Transverse colon (tissue), 4 donors: ENCODE measurements at places on chromosomes 5 and 9. TPM values are rescaled to one million over a fixed set of nuclear protein-coding genes. Genes with fewer than 3 reads are reported as not detected.
A peak's percentile ranks its signal among the peaks of the same experiment; 100 is the strongest.

DNA sequence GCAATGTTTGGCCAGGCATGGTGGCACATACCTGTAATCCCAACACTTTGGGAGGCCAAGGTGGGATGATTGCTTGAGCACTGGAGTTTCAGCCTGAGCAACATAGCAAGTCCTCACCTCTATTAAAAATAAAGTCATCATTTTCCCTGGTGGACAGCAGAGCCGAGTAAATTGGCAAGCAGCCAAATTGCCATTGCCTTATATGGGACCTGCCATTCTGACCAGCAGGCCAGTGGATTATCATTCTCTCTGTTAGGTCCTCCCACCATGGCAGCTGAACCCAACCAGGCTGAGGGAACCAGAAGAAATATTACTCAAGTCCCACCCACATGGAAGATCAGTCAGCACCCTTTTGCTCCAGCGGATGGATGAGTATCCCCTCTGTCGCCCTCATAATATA, 1829.9 kb downstream of the EFNA5 start:
- no peak overlapping the region for H3K4me3 ChIP-seq
- H3K4me1 ChIP-seq = no peaks in the 10 kb centered on the region
- H3K27me3 ChIP-seq = no peaks in the 10 kb centered on the region
- no peaks in the 10 kb centered on the region for H3K36me3 ChIP-seq
- no peak overlapping the region for H3K27ac ChIP-seq
- no peak for DNase-seq

DNA sequence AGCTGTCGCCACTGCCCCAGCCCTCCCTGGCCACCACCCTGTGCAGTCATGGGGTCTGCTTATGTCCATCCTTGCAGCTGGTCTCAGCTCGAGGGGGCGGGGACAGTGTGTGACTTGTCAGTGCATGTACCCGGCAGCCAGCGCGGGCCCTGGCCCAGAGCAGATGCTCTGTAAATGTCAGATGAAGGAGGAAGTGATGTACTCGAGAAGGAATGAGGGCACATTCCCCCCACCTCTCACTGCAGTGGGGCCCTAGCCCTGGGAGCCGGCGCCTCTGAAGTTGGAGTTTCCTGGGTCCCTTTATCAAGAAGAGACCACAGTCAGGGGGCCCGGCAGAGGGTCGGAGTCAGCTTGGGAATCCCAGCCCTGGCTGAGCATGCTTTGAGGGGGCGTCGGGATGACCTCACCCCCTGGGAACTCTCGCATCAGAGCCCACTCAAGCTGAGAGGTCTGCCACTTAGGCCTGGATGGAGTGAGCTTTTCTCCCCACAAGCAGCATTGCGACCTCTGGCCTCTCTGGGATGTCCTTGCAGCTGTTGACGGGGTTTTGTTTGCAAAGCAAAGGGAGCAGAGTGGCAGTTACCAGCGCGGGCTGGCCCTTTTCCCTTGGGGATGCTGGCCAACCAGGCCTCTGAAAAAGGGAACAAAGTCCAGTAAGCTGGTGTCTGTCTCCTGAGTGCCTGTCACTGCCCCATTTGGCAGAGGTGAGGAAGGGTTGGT, 19.0 kb downstream of the NEURL1B start:
- no peak overlapping the region for H3K4me3 ChIP-seq
- peak; percentile 83 for DNase-seq
- no peaks in the 10 kb centered on the region for H3K36me3 ChIP-seq

- no peaks in the 10 kb centered on the region for H3K4me1 ChIP-seq
- H3K27ac ChIP-seq = no peak overlapping the region
- no peak overlapping the region for H3K4me3 ChIP-seq
- H3K27me3 ChIP-seq = no peaks in the 10 kb centered on the region
Observed at GRCh38 chr9:107033966-107034365, 171.0 kb downstream of the ZNF462 start.

The ANKRD34B gene
- not detected for total RNA-seq

- no peak overlapping the region for H3K4me3 ChIP-seq
- H3K27me3 ChIP-seq = no peaks in the 10 kb centered on the region
- H3K4me1 ChIP-seq = no peaks in the 10 kb centered on the region
- no peak overlapping the region for H3K27ac ChIP-seq
Observed at GRCh38 chr9:35395706-35396101, 94.2 kb upstream of the RUSC2 start.

The GPR151 gene
- not detected for total RNA-seq

- H3K27ac ChIP-seq = no peak overlapping the region
- no peak overlapping the region for H3K4me3 ChIP-seq
- no peaks in the 10 kb centered on the region for H3K4me1 ChIP-seq
- DNase-seq = no peak
- H3K36me3 ChIP-seq = no peaks in the 10 kb centered on the region
- no peaks in the 10 kb centered on the region for H3K27me3 ChIP-seq
Observed at GRCh38 chr9:99563364-99563763, 258.3 kb upstream of the NR4A3 start.

The CKMT2 gene
- total RNA-seq = 7.1 TPM

- H3K36me3 ChIP-seq = peaks cover 19% of the 10 kb centered on the region
- H3K27ac ChIP-seq = no peak overlapping the region
Observed at GRCh38 chr5:14414007-14414406, 167.6 kb upstream of the OTULINL start.
